Activated naive CD8-positive, alpha-beta T cell treated with anti-CD3 and anti-CD28 coated beads for 36 hours (primary cell): ENCODE measurements at places on chromosomes 3 and 15. TPM values are rescaled to one million over a fixed set of nuclear protein-coding genes. Genes with fewer than 3 reads are reported as not detected.

- H3K27me3 ChIP-seq, result no peaks in the 10 kb centered on the region
- no peak for DNase-seq
- no peak overlapping the region for H3K4me3 ChIP-seq
- no peak overlapping the region for H3K27ac ChIP-seq
Measured at GRCh38 chr3:159669766-159670165, 318.9 kb upstream of the IL12A start.

DNA sequence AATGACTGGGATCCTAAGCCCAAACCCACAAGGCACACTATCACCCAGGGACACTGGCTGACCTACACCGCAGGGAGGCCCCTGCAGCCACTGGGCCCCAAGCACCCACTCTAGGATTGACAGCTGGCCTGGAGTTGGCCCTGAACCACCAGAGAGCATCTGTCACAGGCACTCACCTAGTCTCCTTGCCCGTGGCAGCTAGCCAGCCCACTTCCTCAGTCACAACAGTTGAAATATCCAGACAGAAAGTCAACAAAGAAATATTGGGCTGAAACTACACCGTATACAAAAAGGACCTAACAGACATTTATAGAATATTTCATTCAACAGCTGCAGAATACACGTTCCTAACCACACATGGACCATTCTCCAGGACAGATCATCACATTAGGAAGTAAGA, 5.2 kb upstream of the SPINK8 start:
- no peak overlapping the region for H3K4me3 ChIP-seq
- no peak overlapping the region for H3K27ac ChIP-seq
- no peaks in the 10 kb centered on the region for H3K27me3 ChIP-seq
- H3K36me3 ChIP-seq, result no peaks in the 10 kb centered on the region
- DNase-seq, result no peak
- H3K4me1 ChIP-seq, result peaks cover 4% of the 10 kb centered on the region

DNA sequence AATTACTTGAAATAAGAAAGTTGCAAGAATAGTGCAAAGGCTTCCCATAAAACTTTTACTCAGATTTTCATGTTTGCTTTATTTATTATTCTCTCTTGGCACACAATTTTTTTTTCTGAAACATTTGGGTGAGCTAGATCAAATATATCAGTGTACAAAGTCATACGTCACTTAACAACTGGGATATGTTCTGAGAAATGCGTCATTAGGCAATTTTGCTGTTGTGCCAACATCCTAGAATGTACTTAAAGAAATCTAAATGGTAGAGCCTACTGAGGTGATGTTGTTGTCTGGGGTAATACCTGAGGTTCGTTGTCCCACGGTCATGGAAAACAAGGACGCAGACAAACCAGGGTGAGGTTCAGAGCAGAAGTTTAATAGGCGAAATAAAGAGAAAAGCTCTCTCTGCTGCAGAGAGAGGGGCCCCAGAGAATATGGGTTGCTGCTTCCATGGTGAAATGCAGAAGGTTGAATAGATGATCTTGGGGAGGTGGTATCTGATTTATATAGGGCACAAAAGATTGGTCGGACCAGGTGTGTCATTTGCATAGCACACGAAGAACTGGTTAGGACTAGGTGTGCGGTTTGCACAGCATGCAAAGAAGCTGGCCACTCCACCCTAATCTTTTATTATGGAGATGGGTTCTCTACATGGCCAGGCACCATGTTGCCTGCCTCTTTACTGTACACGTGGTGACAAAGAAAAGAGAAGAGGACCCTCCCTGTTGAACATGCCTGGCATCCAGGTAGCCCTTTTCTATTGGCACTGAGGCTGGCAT, 8.8 kb upstream of the GRAMD1C start:
- H3K4me3 ChIP-seq, result no peak overlapping the region
- H3K4me1 ChIP-seq, result peaks cover 8% of the 10 kb centered on the region
- H3K27ac ChIP-seq, result no peak overlapping the region
- no peak for DNase-seq
- H3K27me3 ChIP-seq, result no peaks in the 10 kb centered on the region

DNA sequence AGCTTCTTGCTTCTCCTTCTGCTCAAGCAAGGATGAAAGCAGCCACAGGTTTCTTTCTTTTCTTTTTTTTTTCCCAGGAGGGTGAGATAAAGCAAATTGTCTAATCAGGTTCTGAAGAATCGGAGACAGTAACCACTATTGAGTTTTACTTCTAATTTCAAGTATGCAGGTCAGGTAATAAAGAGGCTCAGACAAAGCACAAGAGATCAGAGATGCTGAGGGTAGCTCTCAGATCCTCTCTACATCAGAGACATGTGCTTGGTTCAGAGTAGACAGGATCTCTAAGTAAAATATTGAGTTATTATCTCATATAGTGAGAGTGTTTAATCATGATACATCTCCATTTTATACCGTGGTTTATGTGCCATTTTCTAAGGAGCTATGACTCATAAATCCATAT, 168.5 kb downstream of the NFKBIZ start:
- peaks cover 13% of the 10 kb centered on the region for H3K4me1 ChIP-seq
- peaks cover 4% of the 10 kb centered on the region for H3K36me3 ChIP-seq
- no peak overlapping the region for H3K4me3 ChIP-seq
- no peaks in the 10 kb centered on the region for H3K27me3 ChIP-seq
- DNase-seq, result no peak
- no peak overlapping the region for H3K27ac ChIP-seq

- H3K4me1 ChIP-seq, result no peaks in the 10 kb centered on the region
- no peak for DNase-seq
- no peaks in the 10 kb centered on the region for H3K36me3 ChIP-seq
- H3K27me3 ChIP-seq, result peaks cover 13% of the 10 kb centered on the region
Measured at GRCh38 chr3:187296911-187297310, 5.4 kb upstream of the MASP1 start.

TOP2B gene
- total RNA-seq, result 130 TPM

NSUN3 gene
- 13.2 TPM for total RNA-seq

FAM43A gene
- 3.8 TPM for total RNA-seq

SETMAR gene
- 23.6 TPM for total RNA-seq

ALDH1A2 gene
- total RNA-seq, result 0.35 TPM
